ENCODE measurements at places on chromosomes 5 and 9.

DNA sequence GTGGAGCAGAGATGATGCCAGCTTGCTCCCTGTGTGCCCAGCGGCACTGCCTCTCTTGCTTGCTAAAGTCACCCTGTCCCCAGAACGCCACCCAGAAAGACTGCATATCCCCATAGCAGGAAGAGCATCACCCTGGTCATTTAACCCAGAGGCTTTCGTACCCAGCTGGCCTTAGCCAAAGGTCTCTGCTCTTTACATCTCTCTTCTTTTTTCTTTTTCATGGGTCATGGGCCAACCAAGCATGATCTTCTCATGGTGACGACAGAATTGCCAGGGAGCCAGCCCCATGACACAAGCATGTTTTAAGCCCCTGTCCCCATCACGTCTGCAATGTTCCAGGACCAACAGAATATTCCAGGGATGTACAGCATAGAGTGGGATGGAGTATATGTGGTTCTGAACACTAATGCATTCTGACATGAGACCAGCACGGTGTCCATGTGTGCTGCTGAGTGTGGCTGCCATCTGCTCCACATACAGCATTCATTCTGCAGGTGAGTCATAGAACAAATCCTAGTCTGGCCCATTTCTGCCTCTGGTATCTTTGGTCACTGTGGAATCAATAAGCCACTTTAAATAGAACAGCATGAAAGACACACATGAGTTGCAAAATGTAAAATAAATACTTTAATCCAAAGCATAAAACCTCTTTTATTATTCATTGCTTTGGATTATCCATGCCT, 203.0 kb downstream of the MED10 start:
- DNase-seq = no peak

- DNase-seq = no peak
Observed at GRCh38 chr5:157665467-157666070, 5.8 kb upstream of the C5orf52 start.

DNA sequence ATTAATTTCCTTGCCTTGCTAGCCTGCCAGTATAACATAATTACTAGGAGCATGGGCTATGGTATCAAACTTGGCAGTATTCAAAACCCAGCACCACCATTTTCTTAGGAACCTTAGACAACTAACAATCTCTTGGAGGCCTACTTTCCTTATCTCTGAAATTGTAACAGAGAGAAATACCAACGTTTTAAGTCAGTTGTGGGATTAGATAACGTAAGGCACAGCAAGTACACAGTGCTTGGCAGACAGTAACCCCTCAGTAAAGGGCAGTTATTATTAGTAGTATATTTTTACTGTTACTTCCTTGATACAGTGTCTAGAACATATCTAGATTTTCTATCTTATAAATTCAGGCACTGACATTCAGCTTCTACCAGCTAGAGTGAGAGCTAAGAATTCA, 309.6 kb downstream of the ACTL7B start:
- DNase-seq = no peak

DNA sequence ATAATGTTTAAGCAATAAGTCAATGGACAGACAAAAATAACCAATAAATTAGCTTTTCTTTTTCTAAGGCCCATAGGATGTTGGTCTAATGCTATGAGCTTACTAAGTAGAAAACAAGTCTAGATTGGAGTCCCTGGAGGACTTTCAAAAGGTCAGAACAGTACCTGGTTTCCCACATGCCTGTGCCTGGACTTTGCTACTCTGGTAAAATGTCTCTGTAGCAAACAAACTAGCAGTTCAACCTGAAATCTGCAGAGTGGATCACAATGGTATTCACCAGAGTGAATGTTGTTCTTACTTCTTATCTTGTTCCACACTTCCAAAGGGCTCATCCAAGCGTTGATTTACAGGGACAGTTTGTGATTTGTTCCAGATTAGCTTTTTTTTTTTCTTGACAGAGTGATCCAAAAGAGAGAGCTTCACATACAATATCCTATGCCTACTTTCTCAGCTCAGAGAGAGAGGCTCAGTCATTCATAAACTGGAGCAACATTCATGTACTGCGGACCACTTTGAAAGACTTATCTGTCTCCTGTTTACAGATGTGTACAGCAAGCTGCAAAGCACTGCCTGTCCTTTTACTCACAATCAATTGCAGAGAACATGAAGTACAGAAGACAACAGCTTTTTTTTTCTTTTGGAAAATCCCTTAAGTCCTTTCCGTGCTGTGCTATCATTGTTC, 466.1 kb downstream of the SPATA31D1 start:
- no peak for DNase-seq

GRCh38 chr5:139293202-139293506, 386 bp upstream of the MATR3 start:
- DNase-seq = no peak

DNA sequence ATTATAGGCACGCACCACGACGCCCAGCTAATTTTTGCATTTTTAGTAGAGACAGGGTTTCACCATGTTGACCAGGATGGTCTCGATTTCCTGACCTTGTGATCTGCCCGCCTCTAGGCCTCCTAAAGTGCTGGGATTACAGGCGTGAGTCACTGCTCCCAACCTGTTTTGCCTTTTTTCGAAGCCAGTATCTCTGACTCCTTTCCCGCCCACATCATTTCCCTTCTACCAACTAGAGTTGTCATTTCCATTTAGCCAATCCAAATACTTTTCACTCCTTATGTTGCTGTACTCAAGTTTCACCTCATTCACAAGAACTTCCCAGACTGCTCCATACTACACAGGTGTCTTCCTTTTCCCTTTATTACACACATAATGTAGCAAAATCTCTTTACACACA, 502.6 kb upstream of the CDH6 start:
- no peak for DNase-seq

- no peak for DNase-seq
Observed at GRCh38 chr5:43569236-43569746, 12.4 kb upstream of the PAIP1 start.

- no peak for DNase-seq
Observed at GRCh38 chr9:15543047-15543813, 9.6 kb upstream of the CCDC171 start.

GRCh38 chr5:1008451-1009358, at the start of gene NKD2:
NKD2 (plus strand) TSS chr5:1008802; CDS start chr5:1009058, 256 bp downstream.
- peak; percentile 38 for DNase-seq

GRCh38 chr5:167937635-167937998, 353.8 kb upstream of the WWC1 start:
- DNase-seq = no peak

DNA sequence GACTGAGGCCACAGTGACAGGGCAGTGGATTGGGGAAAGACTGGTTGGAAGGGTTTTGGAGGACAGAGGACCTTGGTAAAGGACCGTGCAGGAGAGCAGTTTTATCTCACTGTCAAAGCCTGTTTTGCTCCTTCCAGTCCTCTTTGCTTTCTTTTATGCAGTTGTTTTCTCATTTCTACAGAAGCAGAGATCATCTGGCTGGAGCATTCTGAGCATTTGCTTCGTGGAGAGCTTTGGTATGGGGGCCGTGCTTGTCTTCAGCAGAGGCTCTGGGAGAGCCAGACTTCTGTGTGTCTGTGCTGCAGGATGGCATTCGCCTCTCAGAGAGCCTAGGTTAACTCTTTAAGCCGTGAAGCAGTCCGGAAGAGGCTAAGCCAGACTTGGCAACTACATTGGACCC, 171.8 kb upstream of the TUT7 start:
- no peak for DNase-seq

DNA sequence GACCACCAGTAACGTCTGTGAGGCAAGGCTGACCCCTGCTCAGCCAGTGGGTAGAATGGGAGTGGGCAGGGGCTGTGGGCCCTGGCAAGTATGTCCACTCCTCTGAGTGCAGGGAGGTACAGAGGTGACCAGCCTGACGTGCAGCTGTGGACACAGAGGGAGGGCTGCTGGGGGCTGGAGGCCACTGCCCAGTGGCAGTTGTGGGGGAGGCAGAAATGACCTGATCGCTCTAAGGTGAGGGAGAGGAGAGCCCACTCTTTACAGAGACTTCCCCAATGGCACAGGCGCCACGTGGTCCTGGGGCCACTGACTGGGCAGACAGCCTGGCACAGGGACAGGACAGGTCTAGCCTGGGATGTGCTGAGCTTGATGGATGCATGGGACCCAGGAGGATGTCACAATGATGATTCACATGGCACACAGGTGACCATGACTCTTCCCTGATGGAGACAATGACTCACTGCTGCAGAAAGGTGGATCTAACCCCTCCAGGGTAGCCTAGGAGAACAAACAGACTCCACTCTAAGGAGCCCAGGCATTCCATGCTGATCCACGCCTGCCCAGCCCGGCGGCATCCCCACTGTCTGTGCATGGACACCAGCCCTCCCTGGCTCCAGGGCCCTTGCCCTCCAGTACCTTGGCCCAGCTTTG, 7.7 kb downstream of the LPCAT1 start:
- no peak for DNase-seq

- DNase-seq = no peak
Observed at GRCh38 chr5:147661541-147661940, 121.0 kb downstream of the JAKMIP2 start.

- no peak for DNase-seq
Observed at GRCh38 chr5:7930011-7930410, 61.1 kb downstream of the MTRR start.

DNA sequence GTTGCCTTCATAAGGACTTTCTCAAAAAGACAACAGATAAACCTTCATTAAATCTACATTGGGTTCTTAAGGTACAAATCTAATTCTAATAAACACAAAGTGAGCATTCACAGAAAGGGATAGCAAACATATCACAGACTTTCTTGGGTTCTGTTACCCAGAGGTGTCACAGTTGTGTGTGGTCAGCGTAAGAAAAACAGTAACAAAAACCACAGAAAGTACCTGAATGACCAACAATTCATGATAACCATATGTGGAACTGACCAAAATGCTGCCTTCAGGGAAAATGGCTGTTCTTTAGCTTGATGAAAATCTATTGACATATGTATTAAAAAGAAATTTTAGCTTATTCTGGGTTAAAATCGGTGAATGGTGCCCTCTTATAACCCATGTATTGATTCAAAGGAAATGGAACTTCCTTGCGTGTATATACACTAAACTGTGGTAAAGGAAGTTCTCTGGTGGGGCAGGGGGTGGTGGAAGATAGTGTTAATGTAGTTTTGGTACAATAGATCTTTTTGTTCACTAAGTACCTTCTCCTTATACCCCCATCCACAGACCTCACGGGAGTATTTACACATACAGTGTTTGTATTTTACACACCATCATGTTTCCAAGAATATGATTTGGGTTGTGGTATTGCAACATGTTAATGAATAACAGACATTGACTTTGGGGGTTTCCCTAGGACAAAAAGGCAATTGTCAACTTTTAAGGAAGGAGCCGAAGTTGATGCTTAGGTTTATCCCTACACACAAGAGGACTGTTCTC, 152.5 kb downstream of the APBA1 start:
- DNase-seq = no peak

- DNase-seq = no peak
Observed at GRCh38 chr9:76664120-76664519, 100.1 kb upstream of the PCA3 start.

DNA sequence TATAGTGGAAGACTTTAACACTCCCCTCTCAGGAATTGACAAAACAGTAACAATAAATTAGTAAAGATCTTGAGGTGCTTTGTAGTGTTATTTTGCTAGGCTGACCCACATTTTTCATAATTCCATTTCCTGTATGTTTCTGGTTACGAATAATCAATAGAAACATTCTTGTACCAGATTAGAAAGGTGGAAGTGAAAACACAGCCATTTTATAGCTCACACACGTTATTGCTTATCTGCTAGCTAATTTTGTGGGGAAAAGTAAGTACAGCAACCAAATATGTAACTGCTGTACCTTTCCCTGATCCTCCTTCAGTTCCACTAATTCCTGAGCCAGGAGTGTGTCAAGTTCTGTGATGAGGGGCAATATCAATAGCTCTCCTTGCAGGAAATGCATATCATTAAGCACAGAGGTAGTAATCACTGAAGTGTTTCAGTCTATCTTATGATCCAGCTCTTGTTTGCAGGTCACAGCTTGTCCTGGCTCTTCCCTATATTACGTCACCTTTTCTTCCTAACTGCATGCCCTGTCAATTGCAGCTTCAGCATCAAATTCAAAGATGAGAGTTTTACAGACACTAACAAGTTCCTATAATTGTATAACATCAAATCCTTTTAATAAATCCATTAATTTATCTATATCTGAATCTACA, 59.4 kb downstream of the MINAR2 start:
- DNase-seq = no peak

DNA sequence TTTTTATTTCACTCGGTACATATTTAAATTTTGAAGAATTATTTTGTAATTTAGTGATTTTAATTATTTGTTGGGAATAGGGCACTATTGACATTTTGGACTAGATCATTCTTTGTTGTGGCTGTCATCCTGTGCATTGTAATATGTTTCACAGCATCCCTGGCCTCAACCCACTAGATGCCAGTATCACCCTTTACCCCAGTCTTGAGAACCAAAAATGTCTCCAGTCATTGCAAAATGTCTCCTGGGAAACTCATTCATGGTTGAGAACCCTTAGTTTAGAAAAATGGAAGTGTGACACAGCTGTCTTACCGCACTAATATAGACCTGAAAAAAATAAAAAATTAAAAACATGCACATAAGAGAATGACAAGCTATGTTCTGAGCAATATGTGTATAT, 88.4 kb upstream of the CCDC152 start:
- DNase-seq = no peak

- DNase-seq = no peak
Observed at GRCh38 chr9:68473790-68474189, 66.9 kb downstream of the TMEM252 start.

DNA sequence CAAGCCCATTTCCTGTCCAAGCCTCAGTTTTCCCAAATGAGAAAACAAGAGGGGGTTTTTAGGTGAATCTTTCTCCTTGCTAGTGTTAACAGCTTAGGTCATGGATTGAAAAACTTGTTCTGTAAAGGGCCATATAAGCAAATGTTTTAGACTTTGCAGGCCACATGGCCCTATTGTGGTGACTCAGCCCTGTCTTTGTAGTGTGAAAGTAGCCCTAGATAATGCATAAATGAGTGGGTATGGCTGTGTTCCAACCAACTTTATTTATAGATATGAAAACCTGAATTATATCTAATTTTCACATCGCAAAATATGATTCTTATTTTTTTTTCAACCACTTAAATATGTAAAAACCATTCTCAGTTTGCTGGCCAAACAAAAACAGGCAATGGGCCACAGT, 6.9 kb upstream of the BARX1 start:
- DNase-seq = no peak

GRCh38 chr9:133187561-133188005, 21.5 kb downstream of the OBP2B start:
- DNase-seq = no peak

- no peak for DNase-seq
Observed at GRCh38 chr9:2662496-2662895, 40.9 kb downstream of the VLDLR start.

GRCh38 chr5:178331491-178331996, 98.9 kb upstream of the PHYKPL start:
- peak; percentile 71 for DNase-seq

GRCh38 chr5:10334831-10335230, 18.7 kb upstream of the MARCHF6 start:
- DNase-seq = no peak

- DNase-seq = no peak
Observed at GRCh38 chr9:114210136-114210535, 54.8 kb downstream of the COL27A1 start.
